ENCODE measurements at places on chromosomes 2 and 18.

DNA sequence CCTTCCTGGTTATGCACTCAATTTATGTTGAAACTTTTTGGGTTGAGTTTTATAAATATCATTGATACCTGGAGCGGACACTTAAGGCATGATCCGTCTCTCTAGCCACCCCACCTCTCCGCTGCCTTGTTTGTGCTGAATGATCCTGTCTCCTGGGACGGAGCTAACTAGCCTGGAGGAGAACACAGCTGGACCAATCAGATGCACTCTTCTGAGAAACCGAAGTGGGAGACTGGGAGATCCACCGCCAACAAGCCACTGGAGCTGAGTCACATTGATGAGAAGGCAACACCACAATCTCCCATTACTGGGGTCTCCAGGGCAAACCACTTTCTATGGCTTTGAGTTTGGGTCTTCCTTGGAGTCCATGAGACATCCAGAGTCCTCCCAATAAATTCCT, 29.3 kb downstream of the CYP26B1 start:
- no peak for DNase-seq

DNA sequence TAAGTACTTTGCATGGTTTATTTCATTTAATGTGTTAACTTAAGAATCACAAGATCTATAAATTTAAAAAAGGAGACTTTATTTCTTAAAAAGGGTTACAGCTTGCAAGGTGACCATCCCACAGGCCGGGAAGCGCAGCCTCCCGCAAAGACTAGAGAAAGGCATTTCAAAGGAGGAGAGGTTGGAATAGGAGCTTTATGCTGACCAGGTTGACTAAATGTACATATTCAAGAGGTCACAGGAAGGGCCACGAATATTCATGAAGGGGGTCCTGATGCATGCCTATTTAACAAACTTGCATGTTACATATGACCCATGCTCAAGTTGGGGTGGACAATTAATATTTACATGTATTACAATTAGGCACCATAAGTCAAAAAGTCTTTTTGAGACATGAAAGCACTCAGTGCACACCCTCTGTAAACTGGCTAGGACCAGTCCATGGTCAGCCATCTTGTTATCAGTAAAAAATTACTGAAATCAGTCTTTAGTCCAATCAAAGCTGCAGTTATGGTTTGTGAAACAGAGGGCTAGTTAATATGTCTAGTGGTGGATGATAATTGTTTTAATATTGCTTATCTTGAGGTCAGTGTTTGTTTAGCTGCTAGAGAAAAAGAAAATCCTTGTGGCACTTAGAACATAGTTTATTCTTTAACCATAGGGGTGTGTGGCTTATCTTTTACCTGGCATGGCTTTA, 169.3 kb downstream of the KCNE4 start:
- no peak for DNase-seq

- DNase-seq = no peak
Observed at GRCh38 chr2:178827739-178828485, 20.7 kb upstream of the TTN start.

GRCh38 chr18:62678847-62679485, 36.4 kb upstream of the PHLPP1 start:
- DNase-seq = no peak

DNA sequence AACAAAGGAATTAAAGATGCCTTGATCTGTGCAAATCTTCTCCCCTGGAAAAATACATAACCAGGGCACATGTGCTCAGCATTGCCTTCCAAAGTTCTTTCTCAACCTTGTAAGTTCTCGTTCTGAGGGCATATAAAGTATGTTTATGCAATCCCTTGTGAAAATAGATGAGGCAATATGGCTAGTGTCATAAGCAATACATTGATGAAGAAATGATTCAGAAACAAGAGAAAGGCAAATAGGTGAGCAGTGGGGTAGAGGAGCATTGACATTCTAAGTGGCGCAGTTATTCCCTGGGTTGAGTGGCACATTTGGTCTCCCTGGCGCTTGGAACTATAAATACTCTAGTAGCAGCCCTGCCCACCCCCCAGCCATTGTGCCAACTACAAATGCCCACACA, 57.4 kb upstream of the PGAP1 start:
- DNase-seq = no peak

- DNase-seq = no peak
Observed at GRCh38 chr18:51498085-51498855, 300.8 kb upstream of the MEX3C start.

DNA sequence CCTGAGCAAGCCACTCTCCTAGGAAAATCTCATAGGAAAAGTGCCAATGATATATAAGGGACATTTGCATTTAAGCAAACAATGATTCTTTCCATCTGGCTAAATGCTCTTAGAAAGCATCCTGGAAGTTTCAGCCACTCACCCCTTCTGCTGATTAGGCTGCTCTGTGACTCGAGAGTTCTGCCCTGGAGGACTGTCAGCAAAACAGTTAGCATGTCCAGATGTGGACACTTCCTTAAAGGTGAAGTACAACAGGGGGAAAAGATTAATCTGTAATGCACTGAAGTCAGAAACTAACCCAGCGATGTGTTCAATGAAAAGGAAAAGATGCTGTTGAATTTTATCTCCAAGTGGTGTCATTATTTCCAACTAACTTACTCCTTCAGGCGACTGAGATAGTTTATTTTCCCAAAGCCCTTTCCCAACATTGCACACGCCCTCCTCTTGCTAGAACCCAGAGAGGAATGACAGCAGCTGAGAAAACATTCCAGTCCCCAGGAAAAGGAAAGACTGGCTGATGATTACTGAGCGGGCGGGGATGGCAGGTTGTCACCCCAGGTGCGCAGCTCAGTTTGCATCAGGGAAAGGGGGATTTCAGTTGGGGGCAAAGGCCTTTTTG, 214.0 kb downstream of the SS18 start:
- DNase-seq = no peak

DNA sequence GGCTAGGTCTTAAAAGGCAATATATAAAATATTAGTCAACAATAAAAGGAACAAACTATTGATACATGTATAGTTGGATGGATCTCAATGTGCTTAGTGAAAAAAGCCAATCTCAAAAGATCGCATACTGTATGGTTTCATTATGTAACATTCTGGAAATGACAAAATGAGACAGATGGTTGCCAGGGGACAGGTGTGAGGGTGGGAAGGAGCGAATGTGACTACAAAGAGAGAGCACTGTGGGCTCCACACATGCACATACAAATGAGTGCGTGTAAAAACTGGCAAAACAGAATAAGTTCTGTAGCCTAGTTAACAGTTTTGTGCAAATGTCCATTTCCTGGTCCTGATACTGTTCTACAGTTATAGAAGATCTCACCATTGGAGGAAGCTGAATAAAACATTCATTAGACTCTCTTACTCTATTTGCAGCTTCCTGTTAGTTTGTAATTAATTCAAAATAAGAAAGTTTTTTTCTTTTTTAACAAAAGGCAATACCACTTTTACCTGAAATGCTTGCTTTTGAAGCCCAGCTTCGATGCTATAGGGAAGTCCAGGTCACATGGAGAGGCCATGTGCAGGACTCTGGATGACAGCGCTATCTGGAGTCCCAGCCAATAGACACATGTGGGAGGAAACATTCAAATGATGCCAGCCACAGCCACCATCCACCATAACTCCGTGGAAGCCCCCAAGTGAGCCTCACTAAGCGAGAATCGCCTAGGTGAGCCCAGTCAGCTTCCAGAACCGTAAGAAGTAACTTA, 21.0 kb upstream of the C2orf80 start:
- DNase-seq = no peak

DNA sequence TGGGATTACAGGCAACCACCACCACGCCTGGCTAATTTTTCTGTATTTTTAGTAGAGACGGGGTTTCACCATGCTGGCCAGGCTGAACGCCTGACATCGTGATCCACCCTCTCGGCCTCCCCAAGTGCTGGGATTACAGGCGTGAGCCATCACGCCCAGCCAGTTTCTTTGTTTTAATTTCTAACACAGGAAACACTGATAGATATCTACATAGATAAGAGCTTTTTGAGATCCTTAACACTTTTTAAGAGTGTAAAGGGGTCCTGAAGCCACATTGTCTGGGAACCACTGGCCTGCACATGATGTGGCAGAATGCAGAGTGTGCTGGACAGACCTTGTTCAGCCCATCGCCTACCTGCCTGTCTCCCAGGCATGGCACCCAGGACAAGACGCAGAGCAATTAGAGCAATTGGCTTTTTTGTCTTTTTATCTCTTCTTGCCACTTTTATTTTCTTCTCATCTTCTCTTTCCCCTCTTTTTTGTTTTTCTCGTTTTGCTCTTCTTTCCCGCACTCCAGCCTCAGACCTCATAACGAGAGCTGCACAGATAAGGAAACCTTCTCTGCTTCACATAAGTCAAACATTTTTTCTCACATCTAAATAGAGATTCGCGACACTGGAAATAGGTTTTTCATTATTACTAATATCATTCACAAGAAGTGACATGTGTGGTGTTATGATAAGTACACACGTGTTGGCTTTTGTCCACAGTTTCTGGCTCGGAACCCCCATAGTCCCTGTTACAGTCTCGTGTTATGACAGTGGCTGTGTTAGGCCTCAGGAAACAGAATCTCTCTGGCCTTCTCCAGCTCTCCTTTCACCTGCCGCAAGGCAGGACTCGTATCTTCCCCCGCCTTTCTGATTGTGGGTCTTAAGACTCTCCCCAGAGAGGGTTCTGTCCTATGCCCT, 25.2 kb upstream of the GPR55 start:
- DNase-seq = no peak

DNA sequence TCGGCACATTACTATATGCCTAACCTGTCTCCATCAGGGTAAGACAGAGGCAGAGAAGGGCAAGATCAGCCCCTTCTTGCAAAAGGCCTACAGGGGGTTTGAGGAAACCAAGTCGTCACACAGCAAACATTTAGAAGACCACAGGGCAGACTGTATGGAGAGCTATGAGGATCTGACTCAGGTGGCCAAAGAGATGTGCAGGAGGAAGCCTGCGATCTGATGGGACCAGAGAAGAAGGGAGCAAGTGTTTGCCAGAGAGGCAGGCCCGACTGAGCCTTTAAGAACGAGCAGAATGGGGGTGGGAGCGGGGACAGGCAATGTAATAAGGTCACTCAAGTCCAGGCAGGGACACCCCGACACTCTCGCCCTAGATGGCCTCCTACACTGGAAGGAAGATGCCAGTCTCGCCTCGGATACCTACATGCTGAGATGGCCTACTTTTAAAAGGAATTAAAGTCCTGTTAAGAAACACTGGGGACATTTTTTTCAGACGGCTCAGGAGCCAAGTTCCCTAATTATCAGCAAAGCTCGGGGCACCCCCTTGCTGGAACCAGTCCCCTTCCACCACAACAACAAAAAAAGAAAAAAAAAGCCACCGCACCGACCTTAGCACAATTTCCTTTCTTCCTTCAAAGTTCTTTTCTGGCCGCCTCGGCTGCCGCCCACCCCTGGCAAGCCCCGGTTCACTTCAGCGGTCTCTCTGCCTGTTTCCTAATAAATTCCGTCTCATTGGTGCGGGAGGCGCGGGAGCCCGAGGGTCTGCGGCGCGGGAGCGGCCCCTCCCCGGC, 1.5 kb downstream of the SFXN5 start:
- no peak for DNase-seq

DNA sequence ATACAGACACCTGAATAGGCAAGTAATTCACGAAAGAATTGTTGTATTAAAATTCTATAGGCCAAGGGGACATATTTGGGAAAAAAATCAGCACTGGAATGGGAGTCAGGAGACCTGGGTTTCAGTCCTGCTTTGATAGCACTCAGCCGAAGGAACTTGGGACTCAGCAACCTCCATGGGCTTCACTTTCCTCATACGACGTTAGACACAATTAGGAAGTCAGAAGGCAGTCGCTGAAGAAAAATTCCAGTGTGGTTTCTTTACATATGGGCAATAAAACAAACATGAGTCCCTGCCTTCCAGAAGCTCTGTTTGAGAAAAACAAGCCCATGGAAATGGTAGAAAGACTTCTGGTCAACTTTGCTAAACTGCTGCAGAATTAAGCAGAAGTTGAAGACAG, 15.1 kb upstream of the CYRIA start:
- no peak for DNase-seq

GRCh38 chr2:220165401-220165800, 538.0 kb downstream of the SLC4A3 start:
- DNase-seq = no peak

DNA sequence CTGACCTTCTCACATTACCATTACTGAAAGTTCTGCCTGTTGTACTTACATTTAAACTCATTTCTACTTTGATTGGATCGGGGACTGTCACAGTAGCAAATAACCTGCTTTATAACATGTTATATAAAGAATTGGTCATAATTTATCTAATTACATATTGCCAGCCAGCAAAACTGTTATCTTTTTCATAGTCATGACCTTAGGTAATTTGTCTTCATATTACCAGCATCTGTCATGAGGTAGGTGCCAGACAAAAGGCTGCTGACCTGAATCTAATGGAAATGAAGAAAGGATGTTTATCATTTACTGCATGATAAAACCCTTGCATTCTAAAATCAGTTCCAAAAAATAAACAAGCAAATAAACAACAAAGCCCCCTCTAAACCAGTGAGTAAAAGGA, 89.4 kb upstream of the LRP1B start:
- DNase-seq = no peak

- DNase-seq = no peak
Observed at GRCh38 chr2:67516899-67517530, 119.9 kb downstream of the ETAA1 start.

GRCh38 chr2:180177534-180177933, 170.4 kb upstream of the CWC22 start:
- no peak for DNase-seq

DNA sequence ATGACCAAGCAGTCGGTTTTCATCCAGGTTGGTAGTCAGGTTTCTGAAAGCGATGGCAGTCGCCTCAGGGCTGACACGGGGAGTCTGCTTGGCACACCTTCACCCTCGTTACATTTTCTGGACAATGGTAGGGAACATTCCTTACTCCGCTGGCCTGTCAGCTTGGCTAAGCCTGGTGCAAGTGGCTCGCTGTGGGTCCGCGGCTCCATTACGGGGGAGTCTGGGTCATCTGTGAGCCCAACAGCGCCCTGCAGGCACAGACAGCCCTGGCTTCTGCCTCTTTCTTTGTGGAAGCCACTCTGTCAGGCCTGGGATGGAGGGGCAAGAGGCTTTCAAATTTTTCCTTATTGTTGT, 95.6 kb downstream of the HDAC4 start:
- no peak for DNase-seq

GRCh38 chr18:48354746-48355260, 54.4 kb downstream of the ZBTB7C start:
- no peak for DNase-seq

GRCh38 chr2:83970217-83970929, 488.7 kb downstream of the SUCLG1 start:
- no peak for DNase-seq

GRCh38 chr18:13446610-13447461, 228.3 kb downstream of the LDLRAD4 start:
- no peak for DNase-seq

DNA sequence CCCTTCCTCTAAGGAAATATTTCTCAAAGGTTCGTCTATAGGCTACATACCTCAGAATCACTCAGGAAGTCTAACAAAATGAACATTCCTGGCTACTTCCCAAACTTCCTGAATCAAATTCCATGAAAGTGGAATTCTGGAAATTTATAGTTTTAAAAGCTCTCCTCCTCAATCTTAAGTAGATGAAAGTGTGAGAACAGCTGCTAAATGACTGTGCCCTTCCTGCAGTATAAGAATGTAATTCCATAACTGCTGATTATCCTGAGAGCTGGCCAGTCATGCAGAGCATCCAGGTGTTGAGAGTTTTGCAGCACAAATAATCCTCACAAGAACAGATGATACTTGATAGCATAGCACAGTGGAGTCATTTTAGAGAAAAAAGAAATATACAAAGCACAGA, 265.0 kb downstream of the KCNJ3 start:
- DNase-seq = no peak
